ENCODE measurements at places on chromosomes 6 and 20.
A peak's percentile ranks its signal among the peaks of the same experiment; 100 is the strongest.

DNA sequence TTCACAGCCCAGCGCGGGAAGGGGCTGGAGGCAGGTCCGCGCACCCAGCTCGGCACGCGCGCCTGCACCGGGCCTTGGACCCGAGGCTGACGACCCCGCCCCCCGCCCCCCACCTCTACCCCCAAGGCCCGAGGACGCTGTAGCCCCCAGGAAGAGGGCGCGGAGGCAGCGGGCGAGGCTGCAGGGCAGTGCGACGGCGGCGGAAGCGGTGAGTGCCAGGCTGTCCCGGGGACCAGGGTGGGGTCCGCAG lies 1.2 kb downstream of the LIME1 start:
- no peak for DNase-seq

GRCh38 chr6:16850681-16851026 lies 89.4 kb upstream of the ATXN1 start:
- DNase-seq: no peak

DNA sequence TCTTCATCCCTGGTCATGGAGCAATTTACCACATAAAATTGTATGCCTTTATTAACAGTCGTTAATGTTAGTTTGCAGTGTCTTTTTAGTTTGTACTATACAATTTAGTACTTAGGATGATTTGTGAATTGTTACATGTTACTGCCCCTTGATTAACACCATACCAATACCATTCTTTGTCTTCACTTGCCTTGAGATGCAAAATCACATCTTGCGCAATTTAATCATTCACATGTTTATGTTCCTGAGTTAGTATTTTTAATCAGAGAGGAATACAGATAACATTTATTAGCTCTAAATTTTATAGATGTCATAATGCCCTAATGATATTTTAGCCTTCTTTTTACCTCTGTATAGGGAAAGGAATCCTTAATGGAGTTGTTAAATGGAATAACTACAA lies 114.1 kb downstream of the SCAF8 start:
- no peak for DNase-seq

DNA sequence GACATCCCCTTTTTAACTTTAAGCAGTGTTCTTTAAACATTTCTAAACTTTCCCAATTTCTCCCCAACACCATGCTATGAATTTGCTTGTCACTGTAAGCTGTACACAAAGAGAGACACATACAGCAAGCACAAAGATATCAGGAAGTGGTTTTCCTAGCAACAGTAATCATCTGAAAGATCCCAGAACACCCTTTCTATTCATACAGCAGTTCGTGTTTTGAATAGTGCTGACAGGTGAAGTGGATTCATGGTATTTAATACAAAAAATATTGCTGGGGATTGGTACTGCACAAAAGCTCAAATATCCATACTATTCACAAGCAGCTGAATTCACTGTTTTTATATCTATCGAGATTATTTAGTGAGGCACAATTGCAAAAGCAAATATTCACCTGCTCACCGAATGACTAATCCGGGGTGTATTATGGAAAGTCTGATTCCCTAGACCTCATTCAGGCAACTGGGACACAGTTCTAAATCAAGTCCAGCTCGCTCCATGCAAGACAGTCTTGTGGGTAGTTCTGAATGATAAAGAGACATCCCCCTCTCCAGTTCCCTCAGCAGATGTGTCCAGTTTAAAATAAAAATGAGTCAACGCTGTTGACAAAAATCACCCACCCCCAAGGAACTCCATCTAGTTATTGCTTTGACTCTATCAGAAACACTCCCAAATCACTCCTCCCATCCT lies 107.1 kb upstream of the TSHZ2 start:
- no peak for DNase-seq

DNA sequence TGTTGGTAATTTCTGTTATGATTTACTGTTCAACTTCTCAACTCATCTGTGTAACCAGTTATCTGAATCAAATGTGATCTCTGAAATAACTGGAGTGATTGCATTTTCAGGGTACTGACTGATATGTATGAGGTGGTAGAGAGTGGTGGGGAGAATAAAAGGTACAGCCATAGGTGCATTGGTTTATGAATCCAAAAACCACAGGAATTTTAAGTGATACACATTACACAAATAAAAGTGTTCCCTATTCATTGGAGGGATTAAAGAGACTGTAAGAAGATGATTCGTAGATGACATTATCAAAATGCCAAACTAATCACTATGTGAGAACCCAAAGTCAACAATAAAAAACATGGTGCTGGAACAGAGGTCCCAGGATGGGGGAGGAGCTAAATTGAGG lies 158.7 kb upstream of the RSPO3 start:
- no peak for DNase-seq

GRCh38 chr6:158854214-158855101 lies 35.3 kb upstream of the EZR start:
- DNase-seq: no peak

DNA sequence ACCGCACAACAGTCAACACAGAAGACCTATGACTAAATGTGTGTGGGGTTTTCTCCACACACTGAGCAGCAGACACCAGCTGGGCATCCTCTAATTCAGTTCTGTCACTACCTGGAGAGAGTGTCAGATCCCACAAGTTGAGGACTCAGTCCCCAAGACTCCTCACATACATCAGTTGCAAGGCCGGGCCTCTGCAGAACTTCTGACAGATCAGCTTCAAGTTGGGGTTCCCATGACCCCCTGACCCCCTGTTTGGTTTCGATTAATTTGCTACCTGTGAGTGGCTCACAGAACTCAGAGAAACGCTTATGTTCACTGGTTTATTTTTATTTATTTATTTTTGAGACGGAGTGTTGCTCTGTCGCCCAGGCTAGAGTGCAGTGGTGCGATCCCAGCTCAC lies 3.2 kb upstream of the NINL start:
- DNase-seq: no peak

GRCh38 chr6:41072836-41073202 lies at the start of gene NFYA:
NFYA (plus strand) TSS chr6:41072974; CDS start chr6:41079090, 6,116 bp downstream.
- peak; percentile 98 for DNase-seq

DNA sequence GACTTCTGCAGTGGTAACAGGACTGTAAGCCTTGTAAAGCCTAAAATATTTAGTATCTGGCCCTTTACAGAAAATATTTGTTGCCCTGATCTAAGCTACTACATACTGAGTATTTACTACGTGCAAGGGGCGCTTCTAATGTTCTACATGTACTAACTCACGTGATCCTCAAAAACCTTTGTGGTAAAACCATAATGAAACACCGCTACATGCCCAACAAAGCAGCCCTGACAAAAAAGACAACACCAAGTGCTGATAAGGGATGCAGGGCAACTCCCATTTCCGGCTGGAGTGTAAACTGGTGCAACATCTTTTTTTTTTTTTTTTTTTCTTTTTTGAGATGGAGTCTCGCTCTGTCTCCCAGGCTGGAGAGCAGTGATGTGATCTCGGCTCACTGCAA lies 85.0 kb downstream of the SULF2 start:
- DNase-seq: no peak

DNA sequence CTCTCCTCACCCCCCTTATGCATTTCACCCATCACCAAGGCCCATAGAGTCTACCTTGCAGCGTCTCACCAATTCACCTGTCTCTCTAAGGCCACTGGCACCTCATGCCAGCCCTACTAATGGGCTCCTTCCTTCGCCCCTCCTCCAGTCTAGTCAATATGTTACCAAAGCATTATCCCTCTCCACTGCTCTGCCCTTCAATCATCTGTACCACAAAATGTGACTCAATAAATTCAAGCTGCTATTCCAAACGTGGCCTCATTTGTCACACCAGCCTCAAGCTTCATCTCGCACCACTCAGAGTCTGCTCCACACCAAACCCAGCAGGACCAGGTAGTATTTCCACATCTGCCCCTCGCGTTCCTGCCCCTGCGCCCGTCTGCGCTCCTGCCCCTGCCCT lies 21.8 kb upstream of the RPS6KA2 start:
- DNase-seq: no peak

DNA sequence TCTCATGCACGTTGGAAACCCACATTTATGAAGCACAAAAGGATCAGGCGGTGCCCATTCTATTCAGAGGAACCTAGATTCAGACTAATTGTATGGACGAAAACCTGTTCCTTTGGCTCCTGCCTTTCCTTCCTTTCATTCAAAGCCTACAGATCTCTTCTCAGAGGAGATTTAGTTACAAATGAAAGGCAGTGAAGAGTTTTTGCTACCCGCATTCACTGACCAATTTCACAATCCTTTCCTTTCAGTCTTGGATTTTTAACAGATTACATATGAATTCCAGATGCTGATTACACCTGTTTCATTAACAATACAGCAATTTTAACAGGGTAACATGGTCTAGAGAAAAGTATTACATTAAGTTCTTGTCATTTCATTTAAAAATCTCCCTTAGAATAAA lies 32.0 kb downstream of the TMEM242 start:
- DNase-seq: no peak

DNA sequence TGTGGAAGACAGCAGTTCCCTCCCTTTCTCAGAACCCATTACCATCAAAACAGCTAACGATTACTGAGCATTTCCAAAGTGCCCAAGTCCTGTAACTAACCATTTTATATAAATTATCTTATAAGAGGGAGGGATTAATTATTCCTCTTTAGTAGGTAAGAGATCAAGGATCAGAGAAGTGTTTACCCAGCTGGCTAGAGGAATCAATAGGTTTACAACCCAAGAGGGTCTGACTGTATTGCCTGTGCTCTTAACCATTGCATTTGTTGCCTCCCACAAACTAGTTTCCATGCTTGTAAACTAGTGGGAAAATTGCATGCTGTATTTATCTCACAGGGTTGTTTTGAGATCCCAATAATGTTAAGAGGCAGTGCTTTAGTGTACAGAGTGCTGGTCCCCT lies 3.7 kb upstream of the DBNDD2 start:
- DNase-seq: no peak

GRCh38 chr6:163789199-163789810 lies 374.8 kb downstream of the QKI start:
- no peak for DNase-seq

DNA sequence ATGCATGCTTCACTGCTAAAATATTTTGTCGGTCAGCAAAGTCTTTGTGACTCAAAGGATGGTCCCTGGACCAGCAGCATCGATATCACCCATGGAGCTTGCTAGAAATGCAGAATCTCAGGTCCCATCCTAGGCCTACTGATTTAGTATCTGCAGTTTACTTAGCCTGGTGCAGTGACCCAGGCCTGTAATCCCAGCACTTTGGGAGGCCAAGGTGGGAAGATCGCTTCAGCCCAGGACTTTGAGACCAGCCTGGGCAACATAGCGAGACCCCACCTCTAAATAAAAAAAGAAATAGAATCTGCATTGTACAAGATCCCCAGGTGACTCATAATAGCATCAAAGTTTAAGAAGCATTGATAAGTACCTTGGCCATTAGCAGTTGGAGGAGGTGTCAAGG lies 248.7 kb downstream of the CD83 start:
- DNase-seq: no peak

DNA sequence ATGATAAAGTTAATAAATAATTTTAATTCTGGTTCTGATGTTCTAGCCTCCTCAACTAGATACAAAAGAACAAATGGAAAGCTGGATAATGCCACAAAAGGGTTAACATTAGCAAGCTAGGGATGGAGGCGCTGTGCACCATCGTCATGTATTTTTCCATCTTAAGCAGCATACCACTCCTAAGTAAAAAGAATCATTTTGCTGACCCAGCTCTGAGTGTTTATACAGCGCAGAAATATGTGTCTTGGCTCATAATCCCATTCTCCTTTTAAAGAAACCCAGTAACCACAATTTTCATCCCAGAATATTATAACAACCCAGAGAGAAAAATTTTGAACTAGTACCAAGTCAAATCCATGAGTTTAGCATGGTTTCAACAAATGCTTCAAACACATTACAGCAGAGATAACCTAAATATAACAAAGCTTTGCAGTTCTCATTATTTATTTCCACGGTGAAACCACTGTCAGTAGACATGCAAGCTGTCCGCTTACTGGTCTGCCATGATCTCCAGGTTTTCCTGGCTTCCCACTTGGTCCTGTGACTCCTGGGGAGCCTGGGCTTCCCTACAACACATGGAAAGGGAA lies 111.1 kb downstream of the COL12A1 start:
- DNase-seq: no peak

DNA sequence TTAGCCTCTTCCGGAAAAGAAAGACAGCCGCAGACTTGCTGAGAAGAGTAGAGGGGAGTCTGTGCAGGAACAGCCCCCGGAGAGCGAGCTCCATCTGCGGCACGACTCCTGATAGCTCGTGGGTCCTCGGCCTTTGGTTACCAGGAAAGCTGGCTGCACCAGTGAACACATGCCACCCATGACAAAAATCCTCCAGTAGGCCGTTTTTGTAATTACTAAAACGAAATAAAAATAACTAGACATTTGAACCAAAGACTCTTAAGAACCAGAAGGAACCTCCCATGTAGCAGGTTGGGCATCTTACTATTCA lies 42.2 kb downstream of the RAMACL start:
- peak; percentile 15 for DNase-seq

- DNase-seq: no peak
These were observed 2.4 kb upstream of the MDGA1 start for GRCh38 chr6:37699887-37700619.

DNA sequence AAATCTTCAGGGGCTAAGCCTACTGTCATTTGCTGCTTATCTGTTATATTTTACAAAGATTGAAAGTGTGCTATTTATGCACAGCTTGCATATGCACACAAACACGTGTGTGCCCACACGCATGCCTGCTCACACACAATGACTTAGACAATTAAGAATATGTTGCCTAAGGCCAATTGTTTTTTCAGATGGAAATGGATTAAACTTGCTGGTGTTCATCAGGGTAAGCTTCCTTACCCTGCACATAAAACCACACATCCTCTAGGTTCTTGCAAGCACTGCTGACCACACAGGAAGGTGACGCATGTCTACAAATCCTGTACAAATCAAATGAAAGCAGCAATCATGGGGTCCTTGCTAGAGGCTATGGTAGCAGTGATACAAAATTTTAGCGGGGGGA lies 58.4 kb downstream of the GJA10 start:
- no peak for DNase-seq

- DNase-seq: no peak
These were observed 191.9 kb upstream of the SLC35B3 start for GRCh38 chr6:8627085-8627861.

DNA sequence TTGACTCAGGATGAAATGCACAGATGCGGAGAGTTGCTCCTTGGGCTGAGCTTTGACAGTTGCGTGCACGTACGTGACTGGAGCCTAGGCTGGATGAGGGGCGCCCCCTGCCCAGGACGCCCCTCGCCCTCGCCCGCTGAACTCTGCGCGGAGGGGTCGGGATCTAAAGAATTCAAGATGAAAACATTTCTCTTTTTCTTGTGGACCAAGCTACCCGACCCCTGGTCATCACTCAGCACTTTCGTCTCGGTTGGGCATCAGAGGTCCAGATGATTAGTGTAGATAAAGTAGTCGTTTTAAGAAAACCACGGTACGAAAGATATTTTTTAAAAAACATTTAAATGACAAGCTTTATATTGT lies 700 bp downstream of the DTD1 start:
- no peak for DNase-seq

GRCh38 chr20:57596998-57597939 lies 23.0 kb downstream of the ZBP1 start:
- peak; percentile 56 for DNase-seq
